Mesenchymal stem cell (in vitro differentiated cells and primary cell): ENCODE measurements at places on chromosomes 4 and X.

- DNase-seq = no peak
These were observed 88.2 kb upstream of the RPL34 start for GRCh38 chr4:108532187-108532586.

- DNase-seq = peak; percentile 89
These were observed 1176.7 kb downstream of the NLGN4X start for GRCh38 chrX:5051831-5052491.

GRCh38 chr4:77126809-77127208 is 30.2 kb upstream of the CCNG2 start:
- no peak for DNase-seq

DNA sequence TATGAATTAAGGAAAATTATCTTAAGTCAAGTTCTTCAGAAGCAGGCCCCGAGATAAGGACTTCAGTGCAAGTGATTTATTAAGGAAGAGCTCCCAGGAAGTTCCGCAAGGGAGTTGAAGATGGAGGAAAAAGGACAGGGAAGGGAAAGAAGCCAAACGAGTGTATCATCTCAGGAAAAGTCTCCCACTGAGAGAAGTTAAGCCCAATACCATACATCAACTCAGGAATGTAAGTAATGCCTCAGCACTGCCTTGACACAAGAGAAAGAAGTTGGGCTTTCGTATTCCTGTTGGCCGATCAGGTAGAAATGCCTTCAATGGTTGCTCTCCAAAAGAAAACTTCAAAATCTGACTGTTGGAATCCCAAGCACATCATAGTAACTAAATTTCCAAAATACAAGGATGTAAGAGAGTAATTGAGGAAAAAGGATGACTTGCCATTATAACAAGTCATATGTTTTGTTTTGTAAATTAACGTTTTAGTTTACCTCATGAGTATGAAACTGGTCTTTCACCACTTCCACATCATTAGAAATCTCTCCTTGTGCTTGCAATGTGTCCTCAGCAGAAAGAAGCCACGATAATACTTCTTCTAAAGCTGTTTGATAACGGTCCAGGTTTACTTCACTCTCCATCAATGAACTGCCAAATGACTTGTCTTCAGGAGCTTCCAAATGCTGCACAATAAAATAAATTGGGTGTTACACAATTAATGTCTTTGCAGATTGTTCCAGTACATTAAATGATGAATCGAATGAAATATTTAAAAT is 566.7 kb downstream of the DMD start:
- no peak for DNase-seq

DNA sequence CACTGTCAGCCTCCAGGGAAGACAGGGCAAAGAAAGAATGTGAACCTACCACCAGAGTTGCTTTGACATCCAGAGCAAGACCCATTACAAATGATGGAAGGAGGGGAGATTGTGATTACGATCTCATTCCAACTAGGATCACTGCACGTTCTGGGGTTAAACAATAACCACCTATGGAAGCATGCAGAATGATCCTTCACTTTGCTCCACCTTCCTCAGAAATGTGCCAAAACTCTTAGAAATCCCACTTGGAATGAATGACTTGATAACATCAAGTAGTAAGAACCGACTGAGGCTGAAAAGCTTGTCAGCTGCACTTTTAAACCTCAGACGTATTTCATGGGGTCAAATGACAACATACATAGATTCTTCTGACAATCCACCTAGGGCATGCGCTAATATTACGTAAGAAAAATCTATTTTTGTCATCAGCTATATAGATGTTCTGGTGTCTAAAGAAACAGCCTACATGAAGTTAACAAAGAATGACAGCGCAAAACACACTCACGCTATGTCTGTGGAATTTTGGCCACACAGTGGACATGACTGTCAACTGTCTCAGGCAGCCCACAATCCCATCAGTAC is 3.5 kb upstream of the STS start:
- DNase-seq = no peak

- peak; percentile 26 for DNase-seq
These were observed 246.6 kb downstream of the PARM1 start for GRCh38 chr4:75179510-75179909.

- peak; percentile 18 for DNase-seq
These were observed 67.7 kb upstream of the FAM9A start for GRCh38 chrX:8868906-8869305.

- no peak for DNase-seq
These were observed 46.3 kb downstream of the SH3KBP1 start for GRCh38 chrX:19840899-19841648.

DNA sequence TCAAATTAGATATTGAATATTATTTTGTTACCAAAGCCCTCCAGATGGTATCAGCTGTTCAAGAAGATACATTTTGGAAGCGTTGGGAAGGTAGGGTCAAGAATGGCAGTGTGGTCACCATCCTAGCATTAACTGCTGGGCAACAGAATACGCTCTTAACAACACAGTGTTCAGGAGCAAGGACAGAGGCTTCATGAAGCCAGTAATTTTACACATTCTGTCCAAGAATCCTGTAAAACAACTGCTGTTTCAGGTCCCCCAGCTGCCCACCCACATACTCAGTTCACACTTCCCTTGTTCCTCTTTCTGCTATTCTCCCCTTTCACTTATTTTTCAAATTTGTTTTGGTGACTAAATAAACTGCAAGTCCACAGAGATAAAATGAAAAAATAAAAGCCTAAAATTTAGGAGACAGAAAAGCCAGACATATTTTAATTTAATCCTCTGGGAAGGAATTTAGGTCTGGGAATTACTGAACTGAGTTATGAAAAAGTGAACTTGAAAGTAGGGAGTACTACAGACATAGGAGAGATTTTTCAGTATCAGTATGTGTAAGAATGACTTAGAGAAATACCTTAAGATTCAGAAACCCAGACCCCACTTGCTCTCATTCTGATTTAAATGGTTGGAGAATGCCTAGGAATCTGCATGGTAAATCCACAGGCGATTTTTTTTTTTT is 406.7 kb downstream of the MAPK10 start:
- no peak for DNase-seq

- no peak for DNase-seq
These were observed 4.0 kb downstream of the DCLK2 start for GRCh38 chr4:150082241-150082640.

GRCh38 chr4:160318567-160319220 is 1215.8 kb downstream of the RAPGEF2 start:
- no peak for DNase-seq

GRCh38 chrX:17860179-17860780 is 818 bp downstream of the RAI2 start:
- DNase-seq = peak; percentile 0

DNA sequence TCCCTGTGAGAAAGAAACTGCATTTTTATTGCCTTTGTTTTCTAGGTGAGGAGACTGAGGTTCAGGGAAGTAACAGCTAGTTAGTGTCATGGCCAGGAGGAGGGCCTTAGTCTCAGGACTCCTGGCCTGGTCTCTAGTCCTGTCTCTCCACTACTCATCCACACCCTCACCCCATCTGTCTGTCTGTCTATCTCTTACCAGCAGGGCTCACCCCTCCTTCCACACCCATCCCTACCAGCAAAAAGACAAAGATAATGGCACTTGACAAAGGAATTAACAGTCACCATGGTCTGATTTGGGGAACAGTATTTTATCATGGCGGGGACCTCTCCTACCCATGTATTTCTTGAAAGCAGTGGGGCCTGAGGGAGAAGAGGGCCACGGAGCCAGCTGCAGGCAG is 125.8 kb downstream of the REPS2 start:
- no peak for DNase-seq

DNA sequence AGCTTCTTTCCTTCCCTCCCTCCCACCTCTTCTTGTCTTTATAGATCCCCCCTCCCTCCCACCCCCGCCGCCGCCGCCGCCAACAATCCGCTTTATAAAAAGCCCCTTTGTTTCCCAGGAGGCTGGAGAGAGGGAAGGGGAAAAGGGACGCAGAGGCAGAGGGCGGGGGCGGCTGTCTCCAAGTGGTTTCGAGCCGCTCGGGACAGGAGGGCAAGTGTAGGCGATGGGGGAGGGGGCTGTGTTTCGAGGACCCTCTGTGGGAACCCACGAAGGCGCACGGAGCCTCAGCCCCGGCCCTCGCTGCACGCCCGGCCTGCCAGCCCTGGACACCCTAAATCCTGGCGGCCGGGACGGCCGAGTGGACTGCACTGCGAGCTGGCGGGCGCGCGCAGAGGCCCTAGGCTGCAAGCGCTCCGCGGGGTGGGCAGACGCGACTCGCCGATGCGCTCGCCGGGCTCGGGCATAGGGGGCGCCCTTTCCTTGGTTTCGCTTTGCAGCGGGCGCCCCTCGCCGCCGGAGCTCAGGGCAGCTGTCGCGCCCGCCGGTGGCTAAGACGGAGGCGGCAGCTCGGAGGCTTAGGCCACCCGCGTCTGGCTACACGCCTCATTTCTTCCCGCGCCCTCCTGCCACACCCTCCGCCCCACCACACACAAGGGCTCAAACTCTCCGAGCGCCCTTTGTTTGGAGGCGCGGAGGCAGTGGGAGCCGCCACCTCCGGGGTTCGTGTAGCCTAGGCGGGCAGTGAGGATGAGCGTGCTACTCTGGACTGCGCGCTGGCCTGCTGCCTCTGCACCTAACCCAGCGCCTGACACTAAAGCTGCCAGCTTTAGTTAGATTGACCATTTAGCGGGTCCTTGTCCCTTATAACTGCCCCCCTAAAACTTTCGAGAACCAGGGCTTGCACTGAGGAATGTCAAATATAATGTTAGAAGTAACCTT is 2.2 kb downstream of the MAMLD1 start:
- peak; percentile 71 for DNase-seq

- DNase-seq = no peak
These were observed 94.4 kb downstream of the BLTP1 start for GRCh38 chr4:122246551-122246950.

GRCh38 chr4:158056689-158057245 is 116.1 kb downstream of the GASK1B start:
- DNase-seq = peak; percentile 13

- DNase-seq = peak; percentile 96
These were observed at the start of gene SLC25A6 for GRCh38 chrX:1391707-1392375. TSS of gene SLC25A6 (minus strand) at chrX:1392113. CDS start at chrX:1392009, 104 bp downstream.
